ENCODE measurements at places on chromosomes 12 and 14.

- peak; percentile 100 for DNase-seq
These were observed 297.9 kb upstream of the AMIGO2 start for GRCh38 chr12:47377414-47378221.

DNA sequence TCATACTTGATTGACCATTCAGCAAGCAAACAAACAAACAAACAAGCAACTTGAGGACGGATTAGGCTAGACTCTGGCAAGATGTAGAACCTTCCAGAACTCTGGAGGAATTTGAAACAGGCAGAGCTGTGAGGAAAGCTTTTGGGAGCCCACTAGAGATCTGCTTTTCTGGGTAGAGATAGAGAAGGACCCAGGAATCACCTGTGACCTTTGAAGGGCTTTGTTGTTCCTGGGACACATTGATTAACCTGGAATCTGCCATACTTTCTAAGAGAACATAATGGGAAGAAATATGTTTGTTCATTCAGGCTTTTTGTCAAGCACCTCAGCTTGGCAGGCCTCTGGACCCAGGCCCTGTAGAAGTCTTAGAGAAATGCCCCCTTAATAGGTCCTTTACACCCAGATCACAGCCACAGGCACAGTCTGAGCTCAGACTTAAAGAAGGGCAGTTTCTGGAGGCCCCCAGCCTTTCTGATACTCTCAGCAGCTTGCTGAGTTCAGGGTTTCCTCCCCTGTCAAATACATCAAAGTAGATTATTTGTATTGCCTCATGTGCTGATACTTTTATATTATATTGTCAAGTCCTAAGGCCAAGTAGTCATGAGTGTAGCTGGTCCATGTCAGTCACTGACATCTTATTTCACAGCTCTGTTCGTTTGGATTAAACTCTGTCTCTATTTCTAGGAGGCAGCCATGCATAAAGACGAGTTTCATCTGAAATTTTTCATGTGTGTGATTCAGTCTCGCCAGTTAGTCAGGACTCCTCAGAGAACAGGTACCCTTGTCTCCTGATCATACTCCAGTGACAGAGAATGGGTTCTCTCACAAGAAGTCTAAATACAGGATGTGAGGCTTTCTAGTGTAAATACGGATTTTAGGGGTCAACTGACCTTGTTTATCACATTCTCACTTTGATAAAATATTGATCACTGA is 1.1 kb upstream of the SENP1 start:
- DNase-seq = no peak

DNA sequence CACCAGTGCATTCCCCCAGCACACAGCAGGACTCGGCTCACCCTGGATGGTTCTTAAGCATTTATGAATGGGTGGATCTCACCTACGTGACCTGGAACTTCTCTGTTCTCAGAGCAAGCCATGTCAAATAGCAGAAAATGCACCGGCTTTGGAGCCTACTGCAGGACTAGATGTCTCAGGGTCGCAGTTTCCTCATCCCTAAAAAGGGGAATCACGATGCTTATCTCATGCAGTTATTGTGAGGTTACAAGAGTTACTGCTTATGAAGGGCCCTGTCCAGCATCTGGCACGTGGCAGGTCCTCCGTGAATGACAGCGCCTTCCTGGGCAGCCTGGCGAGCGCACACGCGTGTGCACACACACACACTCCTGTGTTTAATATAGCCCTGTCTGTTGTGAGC is 128.5 kb downstream of the ETV6 start:
- no peak for DNase-seq

GRCh38 chr12:96749999-96750398 is 157.1 kb upstream of the NEDD1 start:
- no peak for DNase-seq

DNA sequence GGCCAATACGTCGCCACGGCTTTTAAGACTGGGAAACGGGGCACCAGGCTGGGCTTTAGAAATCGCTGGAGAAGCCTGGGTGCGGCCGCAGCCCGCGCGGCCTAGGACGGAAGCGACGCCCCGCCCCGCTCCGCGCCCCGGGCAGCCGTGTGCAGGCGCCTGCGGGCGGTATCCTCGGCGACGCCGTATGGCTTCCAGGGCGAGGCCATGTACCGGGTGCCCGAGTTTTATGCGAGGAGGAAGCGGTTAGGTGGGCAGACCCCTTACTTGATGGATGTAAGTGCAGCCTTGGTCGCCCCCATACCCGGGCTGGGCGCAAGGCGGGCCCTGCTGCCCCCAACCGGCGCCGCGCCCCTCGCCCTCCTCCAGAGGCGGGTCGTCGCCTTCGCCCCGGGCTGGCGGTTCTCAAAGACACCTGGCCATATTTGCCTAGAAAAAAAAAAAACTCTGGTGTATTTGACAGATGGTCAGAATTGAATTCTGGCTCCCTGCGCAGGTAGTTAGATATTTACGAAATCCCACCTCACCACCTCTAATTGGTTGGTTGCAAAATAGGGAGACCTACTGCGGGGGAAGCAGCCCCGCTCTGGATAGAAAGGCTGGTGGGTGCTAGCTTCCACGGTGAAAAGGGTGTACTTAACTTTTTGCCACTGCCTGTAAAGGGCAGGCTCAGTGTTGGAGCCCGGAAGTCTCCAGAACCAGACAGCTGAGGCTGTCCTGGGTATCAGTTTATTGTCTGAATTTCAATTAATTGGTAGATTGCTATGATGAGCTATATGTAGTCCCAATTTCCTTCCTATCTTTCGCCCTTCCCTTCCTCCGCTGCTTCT is at the start of gene PPP1R36:
Gene PPP1R36, plus strand, starts transcription at position 171 of the 830 bp plus-strand sequence. Its CDS starts 37 bp downstream, at position 208.
- DNase-seq = peak; percentile 41

All from EH (cell line).